Renal cortex interstitium (tissue), 15 donors: ENCODE measurements at places on chromosomes 13 and 19. TPM values are rescaled to one million over a fixed set of nuclear protein-coding genes. Genes with fewer than 3 reads are reported as not detected.

DNA sequence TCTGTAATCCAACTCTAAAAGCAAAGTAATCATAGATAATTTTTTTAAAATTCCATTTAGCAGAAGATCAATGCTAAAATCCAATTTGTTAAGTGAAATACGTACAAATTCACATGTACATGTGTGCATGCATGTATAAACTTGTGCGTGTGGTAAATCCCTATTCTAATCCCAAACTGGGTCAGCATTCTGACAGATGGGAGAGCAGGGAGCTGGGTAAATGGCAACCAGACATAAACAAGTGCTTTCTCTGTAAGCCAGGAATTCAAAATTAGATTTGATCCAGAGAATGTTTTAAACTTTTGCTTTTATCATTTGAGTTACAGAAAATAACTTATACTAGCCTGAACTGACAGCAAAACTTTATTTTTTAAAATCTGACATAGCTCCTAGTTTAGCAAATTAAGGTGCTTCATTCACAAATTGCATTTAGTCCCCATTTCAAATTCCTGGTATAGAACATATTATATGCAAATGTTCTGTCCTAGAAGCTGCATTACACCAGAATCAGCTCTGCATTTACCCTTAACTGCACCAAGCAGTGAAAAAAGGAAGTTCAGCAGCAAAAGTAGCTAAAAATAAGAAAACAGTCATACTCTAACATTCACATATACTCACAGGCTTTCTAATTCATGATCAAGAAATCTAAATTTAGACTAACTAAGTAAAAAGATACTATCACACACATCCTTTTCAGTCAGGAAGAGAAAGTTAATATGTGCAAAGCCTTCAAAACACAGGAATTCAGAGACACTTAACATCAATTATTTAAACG, 32.6 kb downstream of the UBL3 start:
- DNase-seq: no peak

- no peak for DNase-seq
Observed at GRCh38 chr19:50266896-50267295, 62.3 kb downstream of the KCNC3 start.

DNA sequence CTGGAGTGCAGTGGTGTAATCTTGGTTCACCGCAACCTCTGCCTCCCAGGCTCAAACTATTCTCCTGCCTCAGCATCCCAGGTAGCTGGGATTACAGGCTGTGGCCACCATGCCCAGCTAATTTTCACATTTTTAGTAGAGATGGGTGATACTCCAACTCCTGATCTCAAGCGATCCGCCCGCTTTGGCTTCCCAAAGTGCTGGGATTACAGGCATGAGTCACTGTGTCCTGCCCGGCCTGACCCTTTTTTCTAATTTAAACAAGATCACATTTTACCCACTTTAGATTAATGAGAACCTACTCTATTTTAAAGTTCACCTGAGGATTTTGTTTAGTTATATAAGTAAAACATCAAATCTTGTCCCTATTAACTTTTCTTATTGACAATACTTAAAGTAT, 91.8 kb upstream of the POSTN start:
- no peak for DNase-seq

GRCh38 chr13:68736961-68737360, 1370.7 kb upstream of the ATXN8OS start:
- no peak for DNase-seq

- DNase-seq: no peak
Observed at GRCh38 chr19:22628401-22628800, 5.7 kb upstream of the ZNF492 start.

The DNASE2 gene
- 12.6 TPM for polyA plus RNA-seq
